ENCODE measurements at places on chromosomes 1 and 21. TPM values are rescaled to one million over a fixed set of nuclear protein-coding genes. Genes with fewer than 3 reads are reported as not detected.

Gene TNFRSF14
- total RNA-seq = 145 TPM

Gene HHAT
- total RNA-seq = 1.6 TPM

Gene CTH
- total RNA-seq = 26.0 TPM

Gene GUCA2B
- total RNA-seq = not detected

Gene SYTL1
- total RNA-seq = 30.4 TPM

Gene GJC2
- 0.57 TPM for total RNA-seq

Gene SPOCD1
- 0.78 TPM for total RNA-seq

Gene GTF2B
- total RNA-seq = 34.2 TPM

Gene COG2
- 32.3 TPM for total RNA-seq

Gene EDN2
- total RNA-seq = not detected

Gene SPRR2G
- not detected for total RNA-seq

Gene ATAD3C
- 1.7 TPM for total RNA-seq

Gene SPATA45
- not detected for total RNA-seq

Gene C2CD4D
- total RNA-seq = 3.3 TPM

Gene KAZN
- total RNA-seq = 0.31 TPM

Gene MX2
- total RNA-seq = 25.3 TPM

Gene TIE1
- not detected for total RNA-seq

Gene HENMT1
- total RNA-seq = 25.6 TPM

Gene FAM72D
- 20.1 TPM for total RNA-seq

Gene MNDA
- not detected for total RNA-seq

Gene SLFNL1
- total RNA-seq = 0.07 TPM

Gene OR2T11
- not detected for total RNA-seq

Gene CASQ1
- total RNA-seq = not detected

Gene UQCRH
- total RNA-seq = 353 TPM

Gene MYCL
- total RNA-seq = not detected

Gene ITPKB
- 38.5 TPM for total RNA-seq

Gene KCND3
- not detected for total RNA-seq

Gene IQCC
- total RNA-seq = 4.5 TPM

Gene SLC25A33
- 6.1 TPM for total RNA-seq

Gene AADACL4
- total RNA-seq = not detected

Gene MMP23B
- 0.61 TPM for total RNA-seq

Gene USH2A
- not detected for total RNA-seq

Gene CD53
- 246 TPM for total RNA-seq

Gene PRDM16
- total RNA-seq = not detected

Gene CGN
- total RNA-seq = 1.3 TPM

Gene RPE65
- total RNA-seq = not detected

Gene OXCT2
- 1.2 TPM for total RNA-seq

Gene CRNN
- total RNA-seq = not detected
